Stimulated activated CD4-positive, alpha-beta T cell treated with anti-CD3 and anti-CD28 coated beads, Interleukin-4, amount 100 ng/mL, for 48 hours (primary cell): ENCODE measurements at places on chromosomes 3 and 15.

DNA sequence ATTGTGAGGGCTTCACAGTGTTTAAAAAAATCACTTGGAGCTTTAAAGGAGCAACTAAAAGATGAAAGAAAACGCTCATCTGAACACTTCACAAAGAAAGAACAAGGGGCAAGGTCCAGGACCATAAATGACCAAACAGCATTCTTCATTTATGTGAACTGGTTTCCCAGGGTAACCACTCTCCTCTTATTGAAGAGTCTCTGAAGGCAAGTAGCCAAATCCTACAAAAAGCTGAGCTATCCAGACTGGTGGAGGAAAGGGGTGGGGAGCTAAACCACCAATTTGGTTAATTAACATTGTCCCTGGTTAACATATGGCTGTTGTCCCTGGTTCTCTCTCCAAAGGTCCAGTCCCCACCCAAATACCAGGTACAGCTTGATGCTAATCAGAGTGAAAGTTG is 58.1 kb downstream of the OSBPL10 start:
- no peak for DNase-seq

DNA sequence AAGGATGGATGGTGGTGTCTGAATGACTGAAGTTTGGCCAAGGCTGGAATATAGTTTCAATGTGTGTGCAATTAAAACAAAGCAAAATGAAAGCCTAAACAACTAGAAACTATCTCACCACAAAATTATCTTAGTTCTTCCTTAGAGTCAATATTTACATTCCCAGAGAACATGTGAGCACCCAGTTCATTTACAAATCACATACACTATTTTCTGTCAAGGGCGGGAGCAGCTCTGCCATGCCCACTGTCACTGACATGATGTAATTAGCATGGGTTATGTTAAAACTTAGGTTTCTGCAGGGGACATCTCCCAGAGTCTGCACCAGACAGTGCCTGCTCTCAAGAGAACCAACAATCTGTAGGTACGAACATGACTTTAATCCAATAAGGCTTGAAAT is 65.0 kb downstream of the PDZRN3 start:
- no peak for DNase-seq

GRCh38 chr15:66498501-66499386 is 1.2 kb upstream of the SNAPC5 start:
- no peak for DNase-seq

DNA sequence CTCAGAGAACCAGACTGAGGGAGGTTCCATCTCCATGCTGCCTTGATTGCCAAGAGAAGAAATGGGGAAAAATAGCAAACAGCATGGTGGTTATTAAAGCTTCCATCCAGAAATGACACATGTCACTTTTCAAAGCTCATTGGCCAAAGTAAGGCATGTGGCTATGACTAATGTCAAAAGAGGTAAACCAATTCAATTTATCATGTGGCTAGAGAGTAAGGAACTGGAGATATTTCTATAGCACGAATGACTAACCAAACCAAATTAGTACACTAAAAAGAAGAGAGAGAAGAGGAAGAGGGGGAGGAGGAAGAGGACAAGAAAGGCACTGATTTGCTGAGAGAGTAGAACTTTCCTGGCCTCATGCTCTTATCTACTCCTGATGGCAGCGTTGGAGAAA is 115.2 kb upstream of the SLC6A11 start:
- no peak for DNase-seq

DNA sequence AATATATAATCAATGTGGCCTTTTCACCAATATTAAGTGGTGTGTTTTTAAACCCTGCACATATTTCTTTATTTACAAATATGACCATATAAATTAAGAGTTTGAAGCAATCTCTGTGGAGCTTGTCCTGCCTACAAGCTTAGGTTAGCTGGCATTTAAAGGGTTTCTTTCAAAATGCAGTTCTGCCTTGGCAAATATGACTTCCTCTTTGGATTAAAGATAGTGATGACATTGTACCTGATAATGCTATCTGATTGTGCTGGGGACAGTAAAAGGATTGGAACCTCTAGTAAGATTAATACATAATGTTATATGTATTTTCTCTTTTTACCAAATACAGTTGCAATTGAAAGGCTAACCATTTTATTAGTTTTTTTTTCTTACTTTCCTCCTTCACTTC is 249.1 kb downstream of the OTOL1 start:
- no peak for DNase-seq

DNA sequence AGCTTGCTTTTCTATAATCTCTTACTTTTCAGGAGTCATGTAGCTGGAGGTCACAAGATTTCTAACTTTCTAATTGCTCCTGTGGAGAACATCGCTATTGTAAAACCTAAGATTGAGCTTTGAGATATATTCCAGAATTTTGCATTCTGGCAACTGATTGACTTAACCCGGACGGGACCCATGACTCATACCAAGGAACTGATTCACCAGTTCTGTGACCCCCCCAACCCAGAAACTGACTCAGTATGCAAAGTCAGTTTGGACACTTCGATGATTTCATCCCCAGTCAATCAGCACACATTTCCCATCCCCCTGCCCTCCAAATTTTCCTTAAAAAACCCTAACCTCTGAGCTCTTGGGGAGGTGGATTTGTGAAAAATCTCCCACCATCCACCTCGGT is 396.5 kb upstream of the GBE1 start:
- DNase-seq, result no peak

DNA sequence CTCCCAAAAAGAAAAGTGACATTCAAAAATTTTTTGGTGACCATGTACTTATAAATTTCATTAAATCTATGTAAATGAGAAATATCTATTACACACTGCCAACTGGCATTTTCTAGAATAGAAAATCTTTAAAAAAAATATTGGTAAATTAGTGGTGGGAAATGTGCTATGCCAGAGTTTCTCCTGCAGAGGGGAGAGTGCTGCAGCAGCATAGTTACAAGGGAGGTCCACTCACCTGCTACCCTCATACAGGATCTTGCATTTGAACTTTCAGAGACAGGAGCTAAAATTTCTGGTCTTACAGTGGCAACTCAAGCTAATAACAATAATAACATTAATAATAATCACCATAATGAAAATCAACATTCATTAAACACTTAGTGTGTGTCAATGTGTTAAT is 459.6 kb downstream of the NSUN3 start:
- no peak for DNase-seq

DNA sequence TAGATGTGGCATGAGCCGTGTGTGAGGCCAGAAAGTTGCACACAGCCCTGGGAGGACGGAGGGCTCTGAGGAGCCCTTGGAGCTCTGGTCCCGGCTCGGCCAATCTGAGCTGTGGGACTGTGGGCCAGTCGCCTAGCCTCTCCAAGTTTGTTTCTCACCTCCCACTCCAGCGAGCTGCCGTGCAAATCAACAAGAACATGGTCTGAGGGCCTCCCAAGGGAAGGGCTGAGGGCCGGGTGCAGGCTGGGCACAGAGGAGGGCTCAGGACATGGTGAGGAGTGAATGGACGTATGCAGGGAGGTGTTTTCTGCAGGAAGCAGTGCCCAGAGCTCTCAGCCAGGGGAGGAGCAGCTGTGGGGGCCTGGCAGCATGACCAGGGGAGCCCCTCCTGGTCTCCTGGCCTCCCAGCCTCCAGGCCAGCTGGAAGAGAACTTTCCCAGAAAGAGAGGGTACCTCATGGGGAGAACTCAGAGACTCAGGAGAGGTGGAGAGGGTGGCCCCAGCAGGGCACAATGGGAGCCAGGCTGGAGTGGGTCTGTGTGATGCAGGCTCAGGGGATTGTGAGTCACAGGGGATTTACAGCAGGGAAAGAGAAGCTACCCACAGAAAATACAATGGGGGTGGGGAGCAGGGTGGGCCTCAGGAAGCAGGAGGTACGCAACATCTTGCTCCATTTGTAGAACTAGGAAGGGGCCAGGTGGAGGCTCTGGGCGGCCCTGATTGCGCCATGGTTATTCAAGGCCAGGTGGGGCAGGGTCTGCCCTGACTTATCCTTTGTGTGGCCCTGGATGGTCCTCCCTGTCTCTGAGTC is 24.8 kb downstream of the PSTPIP1 start:
- DNase-seq, result no peak

GRCh38 chr3:34111361-34111760 is 312.9 kb downstream of the PDCD6IP start:
- DNase-seq, result no peak

GRCh38 chr3:130377960-130378676 is 32.6 kb downstream of the COL6A5 start:
- no peak for DNase-seq

GRCh38 chr3:62439978-62440377 is 66.6 kb upstream of the FEZF2 start:
- no peak for DNase-seq

- no peak for DNase-seq
Measured at GRCh38 chr15:78461171-78461888, 23.3 kb downstream of the IREB2 start.

- no peak for DNase-seq
Measured at GRCh38 chr3:102083473-102083872, 234.2 kb downstream of the NFKBIZ start.

- no peak for DNase-seq
Measured at GRCh38 chr3:32894977-32895376, 56.5 kb upstream of the CCR4 start.

DNA sequence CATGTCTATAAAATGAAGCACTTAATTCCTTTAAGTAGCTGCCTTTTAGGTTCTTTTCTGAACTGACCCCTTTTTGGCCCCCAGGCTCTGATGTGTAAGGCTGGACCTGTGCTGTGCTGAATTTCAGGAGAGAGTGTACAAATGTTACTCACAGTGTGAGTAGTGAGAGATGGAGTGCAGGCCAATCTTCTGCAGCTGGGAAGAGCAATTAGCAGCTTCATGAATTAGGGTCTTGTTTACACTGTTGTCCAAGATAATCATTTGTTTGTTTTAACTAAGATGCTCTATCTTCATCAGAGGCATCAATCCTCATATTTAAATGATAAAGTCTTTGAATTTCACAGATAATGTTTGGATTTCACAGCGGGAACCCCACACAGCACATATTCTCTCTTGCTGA is 19.4 kb downstream of the ARPP21 start:
- no peak for DNase-seq

GRCh38 chr15:44246521-44247268 is 41.8 kb upstream of the GOLM2 start:
- DNase-seq, result no peak

DNA sequence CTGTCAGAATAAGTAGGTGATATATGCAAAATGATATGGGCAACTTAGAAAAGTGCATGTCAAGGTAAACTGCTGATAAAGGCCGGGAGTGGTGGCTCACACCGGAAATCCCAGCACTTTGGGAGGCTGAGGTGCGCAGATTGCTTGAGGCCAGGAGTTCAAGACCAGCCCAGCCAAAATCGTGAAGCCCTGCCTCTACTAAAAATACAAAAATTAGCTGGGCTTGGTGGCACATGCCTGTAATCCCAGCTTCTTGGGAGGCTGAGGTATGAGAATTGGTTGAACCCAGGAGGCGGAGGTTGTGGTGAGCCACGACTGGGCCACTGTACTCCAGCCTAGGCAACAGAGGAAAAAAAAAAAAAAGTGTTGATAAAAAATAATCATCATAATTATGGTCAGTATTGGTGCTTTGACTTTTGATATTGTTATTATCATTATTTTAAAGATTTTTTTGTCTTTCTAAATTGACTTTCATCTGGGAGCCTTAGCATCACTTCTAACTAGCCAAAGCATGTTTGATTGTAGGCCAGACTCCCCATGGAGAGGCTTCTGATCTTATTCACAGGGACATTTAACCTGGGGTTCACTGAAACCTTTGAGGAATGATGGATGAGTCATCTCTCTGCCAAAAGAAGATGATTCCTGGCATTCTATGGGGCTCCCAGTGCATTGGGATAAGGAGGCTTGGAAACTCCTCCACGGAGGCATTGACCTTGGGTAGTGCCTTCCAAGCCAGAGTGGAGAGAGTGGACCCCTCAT is 5.6 kb downstream of the ZBTB38 start:
- DNase-seq, result no peak

DNA sequence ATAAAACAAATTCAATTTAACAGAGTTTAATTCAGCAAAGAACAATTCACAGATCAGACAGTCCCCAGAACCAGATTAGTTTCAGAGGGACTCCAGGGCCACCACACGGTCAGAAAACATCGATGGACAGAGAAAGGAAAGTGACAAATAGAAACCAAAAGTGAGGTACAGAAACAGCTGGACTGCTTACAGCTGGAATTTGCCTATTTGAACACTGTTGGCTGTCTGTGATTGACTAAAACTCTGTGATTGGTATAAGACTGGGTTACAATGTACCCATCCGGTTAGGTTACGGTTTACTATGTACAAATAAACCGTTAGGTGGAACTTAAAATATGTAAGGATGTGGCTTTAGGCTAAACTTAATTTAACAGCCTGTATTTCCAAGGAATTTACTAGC is 30.3 kb downstream of the MOBP start:
- no peak for DNase-seq

DNA sequence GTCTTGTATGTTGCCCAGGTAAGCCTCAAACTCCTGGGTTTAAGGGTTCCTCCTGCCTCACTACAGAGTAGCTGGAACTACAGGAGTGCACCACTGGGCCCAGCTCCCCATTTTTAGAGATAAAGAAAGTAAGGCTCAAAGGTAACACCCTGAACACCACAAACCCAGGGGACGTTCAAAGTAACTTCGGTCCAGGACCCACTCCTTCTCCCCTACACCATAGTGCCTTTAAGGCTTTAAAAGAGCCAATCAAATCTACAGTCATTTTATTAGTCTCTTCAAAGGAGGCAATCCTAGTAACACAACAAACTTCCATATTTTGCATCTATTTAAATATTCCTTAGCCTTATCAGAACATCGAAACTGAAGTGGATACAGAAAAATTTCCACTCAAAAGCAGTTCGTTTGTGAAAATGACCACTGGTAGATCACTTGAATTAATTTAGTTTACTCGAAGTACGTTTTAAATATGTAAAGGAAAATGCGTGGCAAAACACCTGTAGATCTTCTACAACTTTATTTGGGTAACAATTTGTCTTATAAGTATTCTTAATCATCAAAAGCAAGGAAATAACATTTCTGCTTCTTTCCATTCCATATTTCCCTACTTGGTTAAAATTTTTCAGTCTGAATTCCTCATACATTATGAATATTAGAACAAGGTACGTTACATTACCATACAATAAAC is 1.8 kb downstream of the STAG1 start:
- DNase-seq, result no peak

DNA sequence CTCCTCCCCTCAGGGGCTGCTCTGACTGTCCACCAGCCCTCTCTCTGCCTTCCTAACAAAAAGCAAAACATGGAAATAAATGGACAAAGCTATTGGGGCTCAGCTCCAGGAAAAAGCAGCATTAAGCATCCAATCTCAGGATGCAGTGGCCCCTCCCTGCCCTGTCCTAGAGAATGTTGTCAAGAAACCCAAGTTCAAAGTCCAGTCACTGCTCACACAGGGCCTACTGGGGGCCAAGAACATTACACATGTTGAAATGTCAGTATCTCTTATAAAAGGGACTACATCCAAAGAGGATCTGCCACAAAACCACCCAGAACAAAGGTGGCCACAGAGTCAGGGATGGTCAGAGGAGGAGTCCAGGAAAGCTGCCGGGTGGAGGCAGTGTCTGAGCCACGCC is 7.6 kb upstream of the GRIP2 start:
- DNase-seq, result no peak

- no peak for DNase-seq
Measured at GRCh38 chr15:75023872-75024636, 664 bp downstream of the PPCDC start.
